ENCODE measurements at places on chromosomes 3 and 15.

DNA sequence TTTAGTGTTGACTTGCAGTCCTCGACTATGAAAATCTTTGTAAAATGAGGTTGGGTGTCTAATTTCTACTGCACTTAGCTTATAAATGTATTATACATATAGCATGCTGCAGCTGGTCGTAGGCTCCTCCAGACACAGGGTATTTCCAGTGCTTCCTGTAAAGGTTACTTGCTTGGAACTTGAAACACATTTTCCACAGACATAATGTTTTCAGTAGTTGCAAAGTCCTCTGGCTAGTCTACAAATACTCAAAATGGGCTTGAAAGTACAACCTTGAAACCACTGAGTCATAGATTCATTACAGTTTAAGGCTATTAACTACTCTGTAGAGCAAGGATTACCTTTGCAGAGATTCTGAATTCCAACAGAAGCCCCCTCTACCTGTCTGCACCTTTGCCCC is 464.1 kb downstream of the RAP2B start:
- no peak for DNase-seq

DNA sequence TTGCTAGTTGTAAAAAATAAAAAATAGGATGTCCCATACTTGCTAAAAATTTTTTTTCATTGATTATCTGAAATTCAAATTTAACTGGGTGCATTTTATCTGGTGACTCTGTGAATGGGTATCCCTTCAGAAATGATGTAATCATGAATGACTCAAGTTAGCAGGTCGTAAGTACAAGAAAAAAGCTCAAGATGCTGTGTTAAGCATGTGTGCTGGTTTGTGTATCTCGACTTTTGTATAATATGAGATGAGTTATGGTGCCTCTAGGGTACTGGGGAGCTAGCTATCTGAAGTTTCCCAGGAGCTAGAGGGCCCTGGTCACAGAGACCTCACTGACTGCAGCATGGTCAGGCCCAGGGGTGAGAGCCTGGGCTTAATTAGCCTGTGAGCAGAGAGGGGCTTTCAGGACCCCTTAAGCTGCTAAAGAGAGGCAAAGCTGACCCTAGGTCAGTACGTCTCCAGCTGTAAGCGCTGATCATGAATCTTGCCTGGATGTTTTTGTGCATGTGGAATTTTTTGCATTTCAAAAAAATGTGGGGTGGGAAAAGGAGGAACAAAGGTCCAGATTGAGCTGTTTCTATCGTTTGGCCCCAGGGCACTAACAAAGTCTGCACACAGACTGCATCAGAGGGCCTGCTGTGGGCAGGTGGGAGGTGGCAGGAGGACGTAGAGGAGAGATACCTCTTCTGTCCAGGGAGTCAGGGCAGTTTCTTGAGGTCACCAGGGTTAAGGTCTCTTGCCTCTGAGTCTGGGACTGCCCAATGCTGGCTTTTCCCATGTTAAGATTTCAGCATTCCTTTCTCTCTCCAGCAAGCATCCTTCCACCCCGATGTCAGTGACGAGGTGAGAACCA is 233.2 kb upstream of the TPM1 start:
- no peak for DNase-seq

DNA sequence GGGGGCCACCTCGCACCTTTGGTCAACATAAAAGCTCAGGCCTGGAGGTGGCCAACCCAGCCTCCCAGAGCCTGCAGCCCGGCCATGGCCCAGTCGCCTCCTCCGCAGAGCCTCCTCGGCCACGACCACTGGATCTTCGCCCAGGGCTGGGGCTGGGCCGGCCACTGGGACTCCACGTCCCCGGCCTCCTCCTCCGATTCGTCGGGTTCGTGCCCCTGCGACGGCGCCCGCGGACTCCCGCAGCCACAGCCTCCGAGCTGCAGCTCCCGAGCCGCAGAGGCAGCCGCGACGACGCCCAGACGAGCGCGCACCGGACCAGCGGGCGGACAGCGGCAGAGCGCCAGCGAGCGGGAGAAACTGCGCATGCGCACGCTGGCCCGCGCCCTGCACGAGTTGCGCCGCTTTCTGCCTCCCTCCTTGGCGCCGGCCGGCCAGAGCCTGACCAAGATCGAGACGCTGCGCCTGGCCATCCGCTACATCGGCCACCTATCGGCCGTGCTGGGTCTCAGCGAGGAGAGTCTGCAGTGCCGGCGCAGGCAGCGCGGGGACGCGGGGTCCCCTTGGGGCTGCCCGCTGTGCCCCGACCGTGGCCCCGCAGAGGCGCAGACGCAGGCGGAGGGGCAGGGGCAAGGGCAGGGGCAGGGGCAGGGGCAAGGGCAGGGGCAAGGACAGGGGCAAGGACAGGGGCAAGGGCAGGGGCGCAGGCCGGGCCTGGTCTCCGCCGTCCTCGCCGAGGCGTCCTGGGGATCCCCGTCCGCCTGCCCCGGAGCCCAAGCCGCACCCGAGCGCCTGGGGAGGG is at the start of gene MESP2:
Gene MESP2, plus strand, starts transcription at position 59 of the 799 bp plus-strand sequence. Its CDS starts 26 bp downstream, at position 85.
- DNase-seq: no peak

GRCh38 chr3:183944775-183945174 is 60.1 kb upstream of the PARL start:
- DNase-seq: no peak

GRCh38 chr3:4271834-4272233 is 31.3 kb upstream of the SETMAR start:
- no peak for DNase-seq

- no peak for DNase-seq
Measured at GRCh38 chr15:61169904-61170695, 59.0 kb downstream of the RORA start.

- no peak for DNase-seq
Measured at GRCh38 chr3:159113221-159113875, 311.5 kb downstream of the MFSD1 start.

- no peak for DNase-seq
Measured at GRCh38 chr3:136898954-136899353, 36.9 kb downstream of the NCK1 start.

GRCh38 chr15:83538682-83539081 is 91.5 kb downstream of the SH3GL3 start:
- DNase-seq: no peak

- DNase-seq: peak; percentile 27
Measured at GRCh38 chr3:57227930-57228751, 612 bp downstream of the APPL1 start.

GRCh38 chr3:102360183-102360860 is 74.5 kb upstream of the ZPLD1 start:
- DNase-seq: no peak

GRCh38 chr3:14524311-14524711 is 15.8 kb downstream of the GRIP2 start:
- DNase-seq: no peak

DNA sequence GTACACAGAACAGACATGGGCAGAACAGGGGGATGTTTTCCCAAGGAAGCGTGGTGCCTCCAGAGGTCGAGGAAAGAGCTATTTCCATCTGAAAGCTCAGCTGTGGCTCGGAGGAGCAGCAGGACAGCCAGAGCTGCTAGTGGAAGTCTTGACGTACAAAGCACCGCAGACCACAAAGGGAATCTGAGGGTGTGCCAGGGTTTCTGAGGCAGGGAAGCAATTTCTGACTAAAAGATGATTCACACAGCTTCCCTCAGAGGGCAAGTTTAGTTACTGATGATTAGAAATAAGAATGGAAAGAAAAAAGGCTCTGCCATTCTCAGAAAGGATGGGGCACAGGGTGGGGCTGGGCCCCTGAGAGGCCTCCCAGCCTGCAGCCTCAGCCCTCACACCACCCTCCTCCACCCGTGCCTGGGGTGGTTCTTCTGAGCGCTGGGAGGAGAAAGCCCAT is 45.8 kb upstream of the SEC13 start:
- no peak for DNase-seq

DNA sequence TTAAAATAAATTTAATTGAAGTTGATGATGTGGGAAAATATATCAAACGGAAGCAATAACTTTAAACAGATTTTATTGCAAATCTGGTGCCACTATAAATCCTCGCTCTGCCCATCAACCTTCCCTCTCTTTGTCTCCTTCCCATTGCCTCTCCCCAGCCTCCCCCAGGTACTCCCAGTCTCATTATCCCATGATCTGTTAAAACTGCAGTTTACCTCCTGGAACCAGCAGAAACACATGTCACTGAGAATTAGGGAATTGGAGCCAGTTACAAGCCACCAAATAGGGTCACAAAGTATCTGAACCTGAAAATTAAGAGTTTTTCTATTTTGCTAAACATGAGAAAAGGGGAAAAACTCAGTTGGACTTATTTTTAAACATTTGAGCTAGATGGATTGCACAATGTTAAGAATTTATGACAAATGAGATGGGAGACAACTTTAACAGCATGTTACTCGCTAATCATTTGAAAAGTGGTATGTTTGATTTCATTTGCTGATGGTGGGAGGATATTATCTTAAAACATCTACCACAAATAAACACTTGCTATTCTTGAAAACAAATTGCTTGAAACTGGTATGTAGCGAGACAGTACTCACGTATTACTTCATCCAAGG is 2.4 kb downstream of the PLCH1 start:
- DNase-seq: no peak

Data from activated CD8-positive, alpha-beta memory T cell treated with anti-CD3 and anti-CD28 coated beads for 1 hour (primary cell).